ENCODE measurements at places on chromosomes 2 and 18.
A peak's percentile ranks its signal among the peaks of the same experiment; 100 is the strongest.

GRCh38 chr2:138445227-138445626, 56.3 kb upstream of the SPOPL start:
- no peak for DNase-seq

DNA sequence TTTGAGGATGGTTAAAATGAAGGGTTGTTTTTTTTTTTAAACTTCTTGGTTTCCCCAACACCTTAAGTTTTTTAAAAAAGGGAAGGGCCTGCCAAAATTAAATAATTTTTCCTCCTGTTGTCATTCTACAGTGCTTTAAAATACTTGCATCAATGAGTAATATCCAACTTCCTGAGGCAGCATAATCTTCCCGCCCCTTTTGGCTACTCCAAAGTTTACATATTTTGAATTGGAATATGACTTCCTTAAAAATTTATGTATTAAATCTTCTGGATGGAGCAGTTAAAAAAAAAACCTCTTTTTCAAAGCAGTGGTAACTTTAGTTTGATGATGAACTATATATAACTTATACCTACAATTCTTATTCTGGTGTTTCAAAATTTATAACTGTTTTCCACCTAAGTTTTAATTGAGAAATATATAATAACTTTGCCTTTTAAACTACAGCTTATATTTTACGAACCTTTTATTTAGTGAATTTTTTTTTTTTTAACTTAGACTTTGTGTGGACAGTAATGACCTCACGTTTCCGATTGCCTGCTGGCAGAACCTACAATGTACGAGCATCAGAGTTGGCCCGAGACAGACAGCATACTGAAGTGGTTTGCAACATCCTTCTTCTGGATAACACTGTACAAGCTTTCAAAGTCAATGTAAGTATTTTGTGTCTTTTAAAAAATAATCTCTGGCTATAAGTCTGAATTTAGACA, 49.8 kb downstream of the PTPN4 start:
- no peak for DNase-seq

- DNase-seq, result no peak
These were observed 268.3 kb upstream of the CDH20 start for GRCh38 chr18:61064911-61065310.

GRCh38 chr2:197628043-197628500, 47.3 kb downstream of the RFTN2 start:
- no peak for DNase-seq

DNA sequence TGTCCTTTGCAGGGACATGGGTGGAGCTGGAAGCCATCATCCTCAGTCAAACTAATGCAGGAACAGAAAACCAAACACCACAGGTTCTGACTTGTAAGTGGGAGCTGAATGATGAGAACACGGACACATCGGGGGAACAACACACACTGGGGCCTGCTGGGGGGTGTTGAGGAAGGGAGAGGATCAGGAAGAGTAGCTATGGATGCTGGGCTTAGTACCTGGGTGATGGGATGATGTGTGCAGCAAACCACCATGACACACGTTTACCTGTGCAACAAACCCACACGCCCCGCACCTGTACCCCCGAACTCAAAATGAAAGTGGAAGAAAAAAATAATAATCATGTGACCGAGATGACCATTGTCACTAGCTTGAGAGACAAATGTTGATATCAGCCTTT, 114.7 kb downstream of the NDUFA10 start:
- DNase-seq, result peak; percentile 1

- no peak for DNase-seq
These were observed 121.1 kb upstream of the KLHL14 start for GRCh38 chr18:32893915-32894314.

GRCh38 chr2:231392431-231393148, 2.9 kb upstream of the B3GNT7 start:
- no peak for DNase-seq

DNA sequence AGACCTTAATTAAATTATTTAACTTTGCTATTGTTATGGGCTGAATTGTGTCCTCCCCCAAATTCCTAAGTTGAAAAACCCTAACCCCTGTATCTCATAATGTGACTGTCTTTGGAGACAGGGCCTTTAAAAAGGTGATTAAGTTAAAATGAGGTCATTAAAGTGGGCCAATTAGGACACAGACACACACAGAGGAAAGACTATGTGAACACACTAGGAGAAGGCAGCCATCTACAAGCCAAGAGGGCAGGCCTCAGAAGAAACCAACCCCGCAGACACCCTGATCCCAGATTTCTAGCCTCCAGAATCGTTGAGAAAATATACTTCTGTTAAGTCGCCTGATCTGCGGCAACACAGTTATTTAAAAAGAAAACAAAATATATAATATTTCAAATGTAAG, 6.4 kb downstream of the STK17B start:
- DNase-seq, result no peak

- no peak for DNase-seq
These were observed 49.1 kb upstream of the CTAGE1 start for GRCh38 chr18:22466608-22467395.

GRCh38 chr18:75897386-75897785, 469.9 kb upstream of the SMIM21 start:
- DNase-seq, result no peak

GRCh38 chr18:8959551-8960135, 142.9 kb upstream of the NDUFV2 start:
- no peak for DNase-seq

GRCh38 chr18:62301322-62301721, 23.8 kb upstream of the TNFRSF11A start:
- no peak for DNase-seq

DNA sequence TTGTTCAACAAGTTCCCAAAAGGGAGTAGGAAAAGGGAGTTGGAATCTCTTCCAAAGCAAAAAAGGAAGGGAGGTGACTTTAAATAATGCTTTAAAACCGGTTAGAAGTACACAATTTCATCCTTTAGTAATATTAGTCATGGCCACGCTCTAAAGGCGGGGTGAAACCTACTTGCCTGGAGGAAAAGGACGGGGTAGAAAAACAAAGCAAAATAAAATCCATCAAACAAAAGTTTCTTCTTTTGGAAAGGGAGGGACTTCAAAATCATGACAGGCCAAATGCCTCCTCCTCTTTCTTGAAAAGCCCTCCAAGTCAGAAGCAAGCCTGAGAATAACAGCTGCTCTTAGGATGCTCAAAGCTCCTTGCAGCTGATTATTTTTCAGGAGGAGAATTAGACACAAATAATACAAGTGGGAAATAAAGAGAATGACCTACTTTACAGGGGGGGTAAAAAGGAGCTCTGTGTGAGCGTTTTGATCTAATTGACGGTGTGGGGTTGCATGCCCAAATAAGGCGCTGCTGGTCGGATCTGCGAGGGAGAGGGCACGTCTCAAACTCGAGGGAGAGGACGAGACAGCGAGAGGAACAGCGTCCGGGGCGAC, 1.8 kb upstream of the NPAS2 start:
- no peak for DNase-seq

DNA sequence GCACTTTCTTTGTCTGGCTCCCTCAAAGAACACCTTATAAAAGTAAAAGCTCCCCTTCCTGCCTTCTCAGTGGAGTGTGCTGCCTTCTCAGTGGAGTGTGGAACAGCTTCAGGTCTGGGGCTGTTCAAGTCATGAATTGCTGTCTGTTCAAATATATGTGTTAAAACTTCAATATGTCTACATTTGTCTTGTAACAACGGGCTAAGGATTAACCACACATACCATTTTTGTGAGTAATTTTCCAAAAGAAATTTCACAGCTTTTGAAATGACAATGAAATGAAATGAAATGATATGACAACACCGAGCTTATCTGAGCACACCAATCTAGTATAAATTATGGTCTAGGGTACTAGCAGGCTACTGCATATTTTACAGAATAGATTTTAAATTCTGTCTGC, 42.9 kb downstream of the CABYR start:
- DNase-seq, result no peak

GRCh38 chr2:99818842-99819241, 323.5 kb downstream of the AFF3 start:
- no peak for DNase-seq

- DNase-seq, result no peak
These were observed 96.0 kb upstream of the CRACDL start for GRCh38 chr2:99032001-99032400.

- DNase-seq, result no peak
These were observed 10.9 kb downstream of the INO80D start for GRCh38 chr2:206075113-206075512.

GRCh38 chr2:218732052-218732760, 21.6 kb downstream of the TTLL4 start:
- DNase-seq, result no peak

GRCh38 chr2:165952085-165952484, 1.5 kb downstream of the TTC21B start:
- DNase-seq, result no peak

- no peak for DNase-seq
These were observed 91.5 kb upstream of the LDLRAD4 start for GRCh38 chr18:13126966-13127598.

- DNase-seq, result no peak
These were observed 89.1 kb downstream of the B3GNT2 start for GRCh38 chr2:62284980-62285379.

GRCh38 chr2:48529676-48530032, 300 bp upstream of the STON1 start:
- peak; percentile 32 for DNase-seq

DNA sequence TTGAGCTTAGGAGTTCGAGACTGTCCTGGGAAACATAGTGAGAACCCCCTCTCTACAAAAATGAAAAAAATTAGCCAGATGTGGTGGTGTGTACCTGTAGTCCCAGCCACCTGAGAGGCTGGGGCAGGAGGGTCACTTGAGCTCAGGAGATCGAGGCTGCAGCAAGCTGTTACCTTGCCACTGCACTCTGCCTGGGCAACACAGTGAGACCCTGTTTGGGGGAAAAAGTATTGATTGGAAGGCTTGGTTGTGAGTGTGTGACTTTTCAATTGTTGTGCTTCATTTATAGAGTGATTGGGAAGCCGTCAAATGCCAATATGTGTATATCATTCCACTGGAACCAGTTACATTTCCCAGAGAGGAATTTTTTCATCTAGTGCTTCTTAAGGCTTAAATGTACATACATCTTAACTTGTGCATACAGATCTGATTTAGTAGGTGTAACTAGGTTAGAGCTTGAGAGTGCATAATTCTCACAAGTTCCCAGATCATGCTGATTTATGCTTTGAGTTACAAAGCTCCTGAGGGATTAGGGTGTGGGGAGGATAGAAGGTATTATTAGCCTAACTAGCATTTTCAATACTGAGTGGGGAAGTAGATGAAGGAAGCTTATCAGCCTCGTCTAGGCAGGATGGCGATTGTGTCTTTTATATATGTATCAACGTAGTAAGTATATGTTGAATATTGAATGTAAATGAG, 15.3 kb downstream of the WDR43 start:
- DNase-seq, result no peak

- no peak for DNase-seq
These were observed 118.8 kb downstream of the FSHR start for GRCh38 chr2:49035481-49035880.

- DNase-seq, result no peak
These were observed 90.1 kb downstream of the ALPK2 start for GRCh38 chr18:58538604-58539386.

GRCh38 chr2:144550911-144551310, 31.0 kb upstream of the ZEB2 start:
- no peak for DNase-seq

- no peak for DNase-seq
These were observed 249.3 kb upstream of the GULP1 start for GRCh38 chr2:188042412-188042811.
